ENCODE measurements at places on chromosomes 5 and 9. TPM values are rescaled to one million over a fixed set of nuclear protein-coding genes. Genes with fewer than 3 reads are reported as not detected.

The SLC46A2 gene
- not detected for total RNA-seq

The IFNE gene
- not detected for total RNA-seq

The IGFBPL1 gene
- total RNA-seq = not detected

The LCN1 gene
- not detected for total RNA-seq

The MUSK gene
- total RNA-seq = not detected

The SLC6A7 gene
- total RNA-seq = not detected

The FGF1 gene
- 0.33 TPM for total RNA-seq

The CER1 gene
- total RNA-seq = not detected

The NME5 gene
- 14.8 TPM for total RNA-seq

The PCDHB16 gene
- total RNA-seq = 0.36 TPM

The TXNDC8 gene
- not detected for total RNA-seq

The PCDHA12 gene
- total RNA-seq = not detected

The RMRP gene
- 124,492 TPM for total RNA-seq

The TMC1 gene
- not detected for total RNA-seq

Data from melanocyte of skin (primary cell).